ENCODE measurements at places on chromosomes 13 and 19.

DNA sequence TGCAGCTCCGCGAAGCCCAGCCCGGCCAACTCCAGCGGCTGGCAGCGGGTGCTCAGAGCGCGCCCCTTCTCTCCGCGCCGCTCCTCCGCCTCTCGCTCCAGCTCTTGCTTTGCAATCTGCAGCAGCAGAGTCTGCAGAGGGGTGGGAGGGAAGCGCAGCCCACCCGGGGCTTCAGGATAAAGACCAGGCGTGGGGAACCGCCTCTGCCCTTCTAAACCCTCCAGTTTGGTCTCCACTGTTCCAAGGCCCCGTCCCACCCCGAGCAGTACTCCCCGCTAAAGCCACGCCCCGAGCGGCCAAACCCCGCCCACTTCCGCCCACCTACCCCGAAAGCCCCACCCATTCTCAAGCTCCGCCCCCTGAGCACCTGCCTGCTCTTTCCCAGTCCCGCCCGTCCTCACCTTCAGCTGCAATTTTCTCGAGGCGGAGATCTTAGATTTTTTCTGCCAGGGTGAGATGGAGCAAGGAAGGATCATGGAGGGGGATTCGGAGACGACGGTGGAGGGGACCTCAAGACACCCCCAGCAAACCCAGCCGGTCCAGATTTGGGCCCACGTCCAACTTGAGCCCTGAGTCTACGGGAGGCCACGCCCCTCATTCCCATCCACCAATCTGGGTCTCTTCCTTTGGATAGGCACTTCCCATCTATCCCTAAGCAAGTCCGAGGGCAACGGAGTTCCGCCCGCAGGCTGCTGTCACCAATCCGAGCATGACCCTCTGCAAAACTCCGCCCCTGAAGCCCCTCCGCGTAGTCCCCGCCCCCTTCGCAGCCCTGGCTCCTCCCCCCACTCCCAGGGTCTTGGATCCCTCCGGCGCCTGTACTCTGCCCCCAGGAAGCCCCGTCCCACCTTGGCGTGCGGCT, 1.1 kb downstream of the TNNI3 start:
- peak; percentile 24 for DNase-seq

DNA sequence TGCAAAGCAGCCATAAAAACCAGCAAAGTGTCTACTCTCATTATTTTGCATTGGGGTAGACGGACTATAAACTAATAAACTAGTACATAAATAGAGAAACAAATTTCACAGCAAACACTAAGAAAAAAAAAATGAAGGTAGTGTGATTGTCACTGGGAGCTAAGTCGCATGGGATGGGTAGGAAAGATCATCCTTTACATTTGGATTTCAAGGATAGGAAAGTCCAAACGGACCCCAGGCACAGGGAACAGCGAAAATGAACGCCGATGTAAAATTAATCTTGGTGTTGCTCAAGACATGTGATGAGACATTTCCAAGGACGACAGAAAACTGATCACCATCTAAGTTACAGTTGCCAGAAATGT, 690 bp upstream of the SGTA start:
- no peak for DNase-seq

- no peak for DNase-seq
Measured at GRCh38 chr19:12786952-12787351, 4.3 kb upstream of the JUNB start.

DNA sequence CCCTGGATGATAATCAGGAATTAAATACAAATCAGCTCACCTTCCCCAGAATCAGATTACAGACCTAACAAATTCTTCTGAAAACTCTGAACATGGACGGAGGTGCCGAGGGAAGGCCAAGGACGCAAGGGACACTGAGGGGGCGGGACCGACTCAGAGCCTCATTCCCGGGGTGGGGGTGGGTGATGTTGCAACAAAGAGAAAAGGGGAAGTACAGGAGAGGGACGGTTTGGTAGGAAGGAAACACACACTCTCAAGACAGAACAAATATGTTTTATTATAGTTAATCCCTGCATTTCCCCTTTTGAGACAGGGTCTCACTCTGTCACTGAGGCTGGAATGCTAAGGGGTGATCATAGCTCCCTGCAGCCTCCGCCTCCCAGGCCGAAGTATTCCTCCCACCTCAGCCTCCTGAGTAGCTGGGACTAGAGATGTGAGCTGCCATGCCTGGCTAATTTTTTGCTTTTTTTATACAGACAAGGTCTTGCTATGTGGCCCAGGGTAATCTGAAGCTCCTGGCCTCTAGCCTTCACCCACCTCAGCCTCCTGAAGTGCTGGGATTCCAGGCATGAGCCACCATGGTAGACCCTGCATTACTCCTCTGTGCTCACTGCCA, 786 bp upstream of the LILRA2 start:
- no peak for DNase-seq

- peak; percentile 46 for DNase-seq
Measured at GRCh38 chr19:19540715-19541515, 2.9 kb downstream of the CILP2 start.

- DNase-seq = no peak
Measured at GRCh38 chr13:102907016-102907756, 61.4 kb downstream of the ERCC5 start.

DNA sequence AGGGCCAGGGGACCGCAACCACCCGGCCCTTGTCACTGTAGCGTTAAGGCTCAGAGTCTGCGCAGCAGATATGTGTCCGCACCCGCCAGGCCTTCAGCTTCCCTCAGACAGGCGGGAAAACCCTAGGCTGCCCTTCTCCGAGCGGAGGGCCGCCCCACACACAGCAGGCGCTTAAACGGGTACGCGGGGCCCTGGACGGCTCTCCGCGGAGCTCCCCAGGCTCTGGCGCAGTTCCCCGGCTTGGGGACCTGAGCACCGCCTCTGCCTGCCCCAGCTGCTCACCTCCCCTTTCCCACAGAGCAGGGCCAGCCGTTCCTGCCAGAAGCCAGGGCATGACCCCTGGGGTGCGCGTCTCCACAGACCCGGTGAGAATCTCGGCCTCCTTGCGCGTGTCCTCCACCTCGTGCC, 593 bp downstream of the ZNF135 start:
- no peak for DNase-seq

DNA sequence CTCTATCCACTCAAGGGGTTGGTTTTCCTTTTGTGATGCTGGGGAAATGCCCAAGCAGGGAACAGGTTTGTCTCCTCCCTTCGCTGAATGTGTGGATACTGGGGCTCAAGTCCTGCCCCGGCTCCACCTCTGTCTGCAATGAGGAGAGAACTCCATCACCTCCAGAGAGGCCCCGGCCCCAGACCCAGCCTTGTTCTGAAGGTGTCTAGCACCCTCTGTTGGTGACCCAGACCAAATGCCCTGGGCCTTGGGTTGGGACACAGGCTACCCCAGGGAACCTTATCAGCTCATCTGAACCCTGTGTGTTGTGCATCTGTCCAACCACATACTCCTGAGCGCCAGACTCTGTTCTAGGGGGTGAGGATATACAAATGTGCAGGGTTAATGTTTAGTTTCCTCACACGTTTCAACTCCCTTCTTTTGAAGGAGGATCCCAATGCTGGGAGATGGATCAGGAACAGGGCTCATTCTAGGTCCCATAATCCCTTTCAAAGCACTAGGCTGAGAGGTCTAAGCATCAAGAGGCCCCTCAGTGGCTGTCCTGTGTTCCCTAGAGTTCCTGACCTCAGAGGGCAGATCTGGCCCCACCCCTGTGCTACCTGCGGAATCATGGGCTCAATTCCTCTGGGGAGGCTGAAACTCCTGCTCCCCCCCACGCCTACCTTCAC, 112.5 kb upstream of the SLC7A1 start:
- no peak for DNase-seq

- DNase-seq = no peak
Measured at GRCh38 chr13:78201411-78201810, 282.8 kb upstream of the EDNRB start.

GRCh38 chr13:113630804-113631203, 27.2 kb downstream of the ATP4B start:
- no peak for DNase-seq

DNA sequence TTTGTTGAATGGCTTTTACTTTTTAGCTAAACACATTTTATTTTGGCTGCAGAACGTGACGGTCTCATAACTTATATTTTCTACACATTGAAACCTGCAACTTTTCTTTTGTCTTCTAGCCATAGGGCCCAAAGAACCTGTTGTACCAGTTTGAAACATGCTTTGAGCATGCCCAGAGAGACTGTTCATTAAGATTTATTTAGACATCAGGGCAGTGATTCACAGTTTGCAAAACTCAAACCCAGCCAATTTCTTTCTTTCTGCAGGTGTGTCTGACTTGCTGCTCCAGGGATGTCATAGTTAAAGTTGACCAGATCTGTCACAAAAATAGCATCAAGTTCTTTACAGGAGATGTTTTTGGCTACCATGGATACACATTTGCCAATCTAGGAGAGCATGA, 22.0 kb downstream of the SAE1 start:
- no peak for DNase-seq

DNA sequence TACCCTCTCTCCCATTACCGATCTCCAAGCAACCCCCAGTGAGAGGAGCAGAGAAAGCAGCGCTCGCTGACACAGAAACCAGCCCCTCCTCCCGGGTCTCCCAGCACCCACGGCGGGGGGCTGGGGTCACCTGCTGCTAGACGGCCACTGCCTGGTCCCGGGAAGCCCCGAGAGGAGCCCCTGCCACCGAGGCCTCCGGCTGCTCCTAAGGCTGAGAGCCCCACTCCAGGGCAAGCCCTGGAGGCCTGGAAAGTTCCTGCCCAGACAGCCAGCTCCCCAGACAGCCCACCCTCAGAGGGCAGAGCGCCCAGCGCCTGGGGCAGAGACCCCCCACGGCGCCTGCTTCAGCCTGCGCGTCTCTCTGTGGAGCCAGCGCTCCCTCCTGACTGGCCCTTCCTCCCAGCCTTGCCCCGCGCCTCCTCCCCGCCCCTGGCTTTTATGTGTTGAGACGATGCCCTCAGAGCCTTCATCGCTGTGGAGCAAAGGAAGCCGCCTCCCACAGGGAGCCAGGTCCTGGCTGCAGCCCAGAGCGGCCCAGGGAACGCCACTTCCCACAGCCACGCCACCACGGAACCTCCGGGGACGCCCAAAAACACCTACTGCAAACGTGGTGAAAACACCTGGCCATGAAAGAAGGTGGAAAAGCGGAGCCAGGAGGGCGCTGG, 51.1 kb downstream of the MLLT1 start:
- no peak for DNase-seq

- no peak for DNase-seq
Measured at GRCh38 chr19:52020506-52020905, 7.7 kb downstream of the ZNF614 start.

- DNase-seq = no peak
Measured at GRCh38 chr13:89315287-89315686, 1644.1 kb downstream of the SLITRK5 start.

DNA sequence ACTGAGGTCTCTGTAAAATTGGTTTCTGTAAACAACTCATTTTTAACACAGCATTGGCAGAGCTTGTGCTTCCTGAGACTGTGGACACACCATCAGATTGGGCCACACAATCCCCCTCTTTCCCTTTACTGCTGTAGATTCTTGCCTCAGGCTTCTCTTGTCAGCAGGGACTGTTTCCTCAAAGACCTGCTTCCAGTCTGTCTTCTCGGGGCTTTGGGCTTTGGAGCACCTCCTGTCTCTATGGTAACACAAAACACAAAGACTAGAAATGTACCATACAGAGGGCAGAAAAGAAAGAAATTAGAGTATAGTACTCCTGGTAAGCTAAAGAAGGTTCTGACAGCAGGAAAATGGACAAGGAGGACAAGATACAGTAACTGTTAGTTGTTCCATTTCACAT, 484.5 kb downstream of the DIAPH3 start:
- no peak for DNase-seq

- DNase-seq = no peak
Measured at GRCh38 chr13:89217813-89218212, 1546.6 kb downstream of the SLITRK5 start.

- DNase-seq = no peak
Measured at GRCh38 chr13:113013878-113014751, 45.1 kb downstream of the MCF2L start.

- no peak for DNase-seq
Measured at GRCh38 chr13:109840201-109840892, 54.0 kb upstream of the IRS2 start.

DNA sequence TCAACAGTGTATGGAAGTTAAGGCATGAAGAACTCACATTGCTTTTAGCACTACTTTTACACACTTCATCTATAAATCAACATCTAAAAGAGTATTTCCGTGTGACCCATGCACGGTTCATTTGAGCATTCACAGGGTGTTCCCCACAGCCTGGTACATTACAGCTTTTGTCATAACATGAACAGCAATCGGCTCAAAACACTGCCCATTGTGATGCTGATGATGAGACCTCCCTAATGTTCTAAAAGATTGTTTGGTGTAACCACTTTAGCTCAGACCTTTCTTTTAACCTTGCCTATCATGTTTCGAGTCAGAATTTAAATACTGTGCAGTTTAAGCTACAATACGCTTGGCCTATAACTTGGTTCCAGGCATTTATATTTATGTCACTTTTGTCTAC, 4.1 kb upstream of the KLF5 start:
- no peak for DNase-seq

GRCh38 chr19:10796653-10797052, 39.4 kb downstream of the TMED1 start:
- no peak for DNase-seq

- no peak for DNase-seq
Measured at GRCh38 chr13:19179916-19180315, 1.7 kb downstream of the TUBA3C start.

- DNase-seq = no peak
Measured at GRCh38 chr13:48892053-48892687, 83.5 kb upstream of the FNDC3A start.

DNA sequence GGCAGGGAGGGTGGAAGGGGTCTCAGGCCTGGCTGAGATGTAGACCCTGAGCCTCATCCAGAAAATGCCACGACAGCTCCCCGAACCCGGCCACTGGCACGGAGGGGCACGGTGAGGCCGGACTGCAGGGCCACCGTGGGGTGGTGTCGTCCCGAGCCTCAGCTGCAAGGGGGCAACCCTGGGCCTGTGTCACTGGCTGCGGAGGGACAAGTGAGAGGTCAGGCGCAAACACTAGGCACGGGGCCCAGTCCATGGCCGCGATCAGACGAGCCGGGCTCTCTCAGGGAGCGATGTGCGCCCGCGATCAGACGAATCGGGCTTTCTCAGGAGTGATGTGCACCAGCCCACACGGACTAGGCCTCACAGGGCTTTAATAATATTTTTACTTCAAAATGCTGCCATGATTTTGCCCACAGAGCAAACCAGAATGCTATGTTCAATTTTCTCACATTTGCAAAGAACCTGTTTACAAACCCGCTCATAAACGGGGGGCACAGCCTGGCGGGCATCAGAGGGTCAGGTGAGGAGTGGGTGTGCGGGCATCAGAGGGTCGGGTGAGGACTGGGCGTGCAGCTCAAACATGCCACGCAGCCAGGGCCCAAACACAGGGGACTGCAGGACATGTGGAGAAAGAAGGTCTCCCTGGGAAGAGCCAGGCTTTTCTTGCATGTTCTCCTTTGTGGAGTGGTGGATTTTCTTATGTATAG, 42.6 kb upstream of the C13orf46 start:
- no peak for DNase-seq
